Right lobe of liver (tissue), 6 donors: ENCODE measurements at places on chromosomes 5 and 9. TPM values are rescaled to one million over a fixed set of nuclear protein-coding genes. Genes with fewer than 3 reads are reported as not detected.

DNA sequence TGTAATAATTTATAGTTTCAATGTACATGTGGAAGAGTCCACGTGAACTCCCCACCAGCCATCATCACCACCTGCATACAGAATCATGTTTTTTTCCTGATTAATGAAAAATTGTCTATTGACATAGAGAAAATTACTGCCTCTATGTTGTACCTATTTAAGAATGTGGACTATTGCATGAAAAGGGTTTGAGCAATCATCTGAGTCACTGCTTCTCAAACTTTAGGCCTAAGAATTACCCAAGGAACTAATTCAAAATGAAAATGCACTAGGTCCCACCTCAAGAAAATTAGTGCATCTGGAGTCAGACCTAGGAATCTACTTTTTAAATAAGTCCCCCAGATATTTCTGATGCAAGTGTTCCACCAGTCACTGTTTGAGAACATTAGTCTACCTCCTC is 709.3 kb downstream of the MAT2B start:
- no peak for DNase-seq
- no peaks in the 10 kb centered on the region for H3K27me3 ChIP-seq
- H3K4me3 ChIP-seq = no peak overlapping the region
- no peaks in the 10 kb centered on the region for H3K36me3 ChIP-seq
- H3K27ac ChIP-seq = no peak overlapping the region
- H3K4me1 ChIP-seq = no peaks in the 10 kb centered on the region

- no peaks in the 10 kb centered on the region for H3K27me3 ChIP-seq
- no peak overlapping the region for H3K27ac ChIP-seq
- H3K4me3 ChIP-seq = no peak overlapping the region
- DNase-seq = no peak
- H3K36me3 ChIP-seq = no peaks in the 10 kb centered on the region
Measured at GRCh38 chr5:98157368-98157767, 616.1 kb upstream of the RGMB start.

GRCh38 chr9:73615557-73615956 is 463.9 kb downstream of the ANXA1 start:
- no peak overlapping the region for H3K4me3 ChIP-seq
- no peaks in the 10 kb centered on the region for H3K36me3 ChIP-seq
- no peak for DNase-seq
- H3K27me3 ChIP-seq = no peaks in the 10 kb centered on the region

- H3K4me1 ChIP-seq = no peaks in the 10 kb centered on the region
- H3K27ac ChIP-seq = no peak overlapping the region
- no peak for DNase-seq
- no peaks in the 10 kb centered on the region for H3K36me3 ChIP-seq
- no peak overlapping the region for H3K4me3 ChIP-seq
Measured at GRCh38 chr5:84696651-84697050, 312.0 kb upstream of the EDIL3 start.

- H3K27me3 ChIP-seq = no peaks in the 10 kb centered on the region
- H3K36me3 ChIP-seq = no peaks in the 10 kb centered on the region
- no peak overlapping the region for H3K4me3 ChIP-seq
- DNase-seq = no peak
Measured at GRCh38 chr5:18534119-18534518, 899.9 kb downstream of the TAF11L14 start.

Gene ORM2
- 4,841 TPM for total RNA-seq

Gene PTGDS
- 15.2 TPM for total RNA-seq

Gene ZDHHC21
- total RNA-seq = 5.3 TPM
